Stimulated activated CD8-positive, alpha-beta memory T cell treated with anti-CD3 and anti-CD28 coated beads, Interleukin-4, amount 100 ng/mL, for 48 hours (primary cell): ENCODE measurements at places on chromosomes 5 and 9.

GRCh38 chr5:174315471-174315870 lies 270.0 kb downstream of the NSG2 start:
- no peak for DNase-seq

GRCh38 chr9:27278374-27278773 lies 18.6 kb downstream of the EQTN start:
- DNase-seq = no peak

- no peak for DNase-seq
Observed at GRCh38 chr9:18359335-18359734, 114.6 kb upstream of the ADAMTSL1 start.

GRCh38 chr9:130383979-130384676 lies 60.6 kb upstream of the ASS1 start:
- no peak for DNase-seq

GRCh38 chr9:124320062-124320973 lies 62.6 kb downstream of the NEK6 start:
- peak; percentile 74 for DNase-seq

GRCh38 chr9:95506678-95507463 lies 9.9 kb downstream of the PTCH1 start:
- DNase-seq = peak; percentile 52

DNA sequence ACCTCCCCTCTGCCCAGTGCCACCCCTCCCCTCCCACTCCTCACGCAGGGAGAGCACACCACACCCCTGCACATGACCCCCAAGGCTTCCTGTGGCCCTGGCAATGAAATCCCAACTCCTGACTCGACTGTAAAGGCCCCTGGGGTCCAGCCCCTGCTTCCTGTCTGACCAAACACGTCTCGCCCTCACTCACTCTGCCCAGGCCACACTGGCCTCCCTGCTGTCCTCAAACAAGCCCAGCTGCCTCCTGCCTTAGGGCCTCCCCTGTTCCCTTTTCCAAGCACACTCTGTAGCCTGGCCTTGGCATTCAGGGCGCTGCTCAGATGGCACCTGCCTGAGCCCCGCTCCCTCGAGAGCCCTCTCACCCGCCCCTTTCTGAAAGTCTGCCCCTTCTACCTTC lies 42.4 kb downstream of the HK3 start:
- no peak for DNase-seq
